Aortic smooth muscle cell (primary cell): ENCODE measurements at places on chromosomes 11 and 22. TPM values are rescaled to one million over a fixed set of nuclear protein-coding genes. Genes with fewer than 3 reads are reported as not detected.

KLHDC7B gene
- under 0.01 TPM in 1 of 2 replicates, not detected in the other for total RNA-seq

TSSK2 gene
- total RNA-seq, result not detected in 2 replicates

OR56A4 gene
- total RNA-seq, result not detected in 2 replicates

CHRM1 gene
- not detected in 2 replicates for total RNA-seq

RAG1 gene
- total RNA-seq, result 0.53 and 0.75 TPM in 2 replicates

SCUBE1 gene
- 0.19 TPM in 1 of 2 replicates, not detected in the other for total RNA-seq

IL10RA gene
- not detected in 2 replicates for total RNA-seq
